NCI-H1417 treated with DMSO at 0.1 percent for 48 hours (cell line): ENCODE measurements at places on chromosomes 1 and 21.

- DNase-seq = no peak
Measured at GRCh38 chr1:72485801-72486200, 203.5 kb upstream of the NEGR1 start.

DNA sequence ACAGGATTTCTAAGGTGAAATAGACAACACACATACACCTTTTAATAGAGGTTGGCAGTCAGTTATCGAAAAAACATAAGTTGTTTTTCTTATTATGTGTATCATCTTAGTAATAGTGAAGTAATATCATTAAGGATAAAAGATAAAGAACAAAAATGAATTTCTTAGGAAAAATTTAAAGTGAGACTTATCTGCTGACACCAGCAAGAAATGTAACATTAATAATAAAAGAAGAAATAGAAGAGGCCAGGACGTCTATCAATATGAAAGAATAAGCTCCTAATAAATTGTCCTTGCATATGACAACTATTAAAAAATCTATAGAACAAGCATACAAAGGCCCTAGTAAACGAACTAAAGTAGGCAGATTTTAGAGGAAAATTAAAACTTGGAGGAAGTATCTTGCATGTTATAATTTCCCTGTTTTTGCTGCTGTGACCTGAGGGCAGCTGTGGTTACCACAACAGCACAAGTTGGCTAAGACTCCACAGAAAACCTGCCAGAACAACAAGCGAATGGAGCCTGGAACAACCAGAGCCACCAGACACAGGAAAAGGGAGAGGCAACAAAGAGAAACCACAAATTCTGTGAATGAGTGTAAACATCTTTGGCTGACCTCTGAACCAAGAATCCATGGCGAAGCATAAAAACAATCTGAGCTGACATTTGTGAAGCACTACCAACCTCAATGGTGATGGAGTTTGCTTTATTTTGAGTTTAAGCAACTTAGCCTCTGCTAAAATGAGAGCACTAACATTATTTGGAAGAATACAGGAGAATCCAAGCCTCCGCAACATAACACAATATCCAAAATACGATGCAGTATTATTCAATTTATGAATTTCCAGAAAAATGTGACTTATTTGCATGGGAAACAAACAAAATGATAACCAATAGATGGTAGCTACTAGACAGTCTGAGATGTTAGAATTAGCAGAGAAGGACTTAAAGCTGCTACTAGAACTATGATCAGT, 207.5 kb downstream of the KCNT2 start:
- DNase-seq = no peak

- no peak for DNase-seq
Measured at GRCh38 chr1:232643251-232643650, 13.3 kb upstream of the SIPA1L2 start.

DNA sequence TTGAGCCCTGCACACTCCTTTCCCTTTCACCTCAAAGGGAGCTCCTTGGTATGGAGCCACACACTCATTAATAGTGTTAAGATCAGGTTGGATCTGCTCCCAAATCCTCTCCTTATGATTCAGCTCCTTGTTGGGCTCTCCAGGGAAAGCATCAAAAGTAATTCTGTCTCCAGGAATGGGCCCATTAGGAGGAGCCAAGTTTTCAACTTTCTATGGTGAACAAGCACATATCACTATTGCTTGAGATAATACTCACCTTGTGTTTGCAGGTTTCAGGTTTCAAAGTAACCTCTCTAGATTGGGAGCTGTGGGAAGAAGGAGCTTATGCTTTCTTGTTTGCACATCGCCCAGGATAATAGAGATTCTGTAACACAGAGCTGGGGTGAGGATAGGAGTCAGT, 164.8 kb downstream of the TNFSF18 start:
- no peak for DNase-seq

GRCh38 chr1:119742202-119742601, 26.5 kb downstream of the HMGCS2 start:
- DNase-seq = no peak

DNA sequence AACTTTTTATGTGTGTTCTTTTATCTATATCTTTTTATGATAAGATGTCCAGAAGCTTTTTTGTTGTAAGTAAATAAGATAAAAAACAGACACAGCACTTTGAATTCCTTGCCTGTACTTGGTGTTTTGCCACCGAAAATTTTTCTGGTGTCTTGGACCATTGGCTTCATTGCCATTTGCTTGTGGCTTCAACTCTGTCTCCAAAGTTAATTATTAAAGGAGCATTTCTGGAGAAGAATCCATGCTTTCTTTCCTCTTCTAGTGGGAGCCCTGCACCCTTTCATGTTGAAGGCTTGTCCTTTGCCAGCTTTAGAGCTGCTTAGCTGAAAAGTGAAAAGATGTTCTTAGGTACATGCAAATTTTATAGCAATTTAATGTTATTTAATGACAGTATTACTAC, 112.2 kb downstream of the DYRK1A start:
- no peak for DNase-seq

DNA sequence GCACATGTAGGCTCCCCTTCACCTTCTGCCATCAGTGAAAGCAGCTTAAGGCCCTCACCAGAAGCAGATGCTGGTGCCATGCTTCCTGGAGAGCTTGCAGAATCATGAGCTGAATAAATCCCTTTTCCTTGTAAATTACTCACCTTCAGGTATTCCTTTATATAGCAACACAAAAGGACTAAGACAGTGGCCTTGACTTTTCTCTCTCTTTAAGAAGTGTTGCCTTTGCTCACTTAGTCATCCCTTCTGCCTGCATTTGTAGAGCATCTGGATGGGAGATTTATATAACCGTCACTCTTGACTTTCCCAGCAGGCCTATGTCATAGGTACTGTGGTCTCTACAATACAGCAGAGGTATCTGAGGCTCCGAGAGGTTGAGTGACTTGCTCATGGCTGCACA, 3.7 kb downstream of the PCSK9 start:
- DNase-seq = no peak
